ENCODE measurements at places on chromosomes 3 and 15. TPM values are rescaled to one million over a fixed set of nuclear protein-coding genes. Genes with fewer than 3 reads are reported as not detected.

The PPP1R2 gene
- total RNA-seq: 43.4 TPM

DNA sequence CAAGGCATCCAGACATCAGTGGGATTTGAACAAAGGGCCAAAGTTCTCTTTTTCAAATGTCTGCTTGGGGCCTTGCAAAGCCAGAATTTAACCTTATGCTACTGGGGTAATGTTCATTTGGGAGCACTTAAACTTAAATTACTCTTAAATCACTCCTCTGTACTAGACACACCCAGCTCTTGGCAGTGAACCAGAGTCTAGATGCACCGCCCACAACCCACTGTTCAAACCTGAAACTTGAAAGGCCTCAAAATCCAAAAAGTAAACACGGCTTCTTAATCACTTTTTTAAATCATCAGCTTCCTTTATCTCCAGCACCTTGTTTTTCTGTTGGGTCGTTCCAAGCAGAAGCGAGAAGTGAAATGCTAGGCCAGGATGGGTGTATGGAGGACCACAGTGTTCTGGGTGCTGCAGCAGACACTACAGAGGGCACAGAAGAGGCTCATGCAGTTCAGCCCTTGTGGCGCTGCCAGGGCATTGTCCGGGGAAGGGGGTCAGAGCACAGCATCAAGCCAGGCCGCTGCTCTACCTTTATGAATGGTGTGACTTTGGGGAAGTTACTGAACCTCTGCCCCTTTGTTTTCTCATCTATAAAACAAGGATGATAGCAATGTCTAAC is 28.8 kb downstream of the MECOM start:
- no peak for DNase-seq

The ADAMTS9 gene
- not detected for total RNA-seq

DNA sequence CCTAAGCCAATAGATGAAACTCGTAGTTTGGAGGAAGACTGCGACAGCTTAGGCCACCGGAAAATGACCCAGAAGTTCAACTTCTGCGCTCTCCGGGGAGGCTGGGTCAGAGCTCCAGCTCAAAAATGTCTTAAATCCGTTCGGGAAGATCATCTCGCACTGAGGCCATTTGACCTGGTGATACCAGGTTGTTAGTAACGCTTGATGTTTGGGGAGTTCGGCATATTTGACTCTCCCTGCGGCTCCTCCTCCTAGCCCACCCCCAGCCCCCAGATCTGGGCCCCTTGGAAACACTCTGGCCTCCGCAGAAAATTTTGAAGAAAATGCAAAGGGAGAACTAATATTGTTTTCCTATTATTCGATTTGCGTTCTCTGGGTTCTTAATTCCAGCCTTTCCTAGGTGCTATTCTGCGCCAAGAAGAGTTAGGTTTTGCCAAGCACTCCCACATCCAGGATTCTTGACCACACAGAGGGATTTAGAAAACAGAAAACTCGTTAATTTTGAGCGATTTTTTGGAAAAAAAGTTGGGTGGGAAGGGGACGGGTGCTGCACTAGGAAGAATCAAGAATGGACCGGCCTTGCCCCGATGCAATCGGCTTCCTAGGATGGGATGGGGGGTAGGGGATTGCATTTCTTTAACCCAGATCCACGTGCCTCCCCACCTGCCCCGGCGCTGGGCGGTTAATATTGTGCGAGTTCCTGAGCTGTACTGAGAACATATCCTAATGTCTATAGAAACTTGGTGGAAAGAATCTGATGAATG is 50.0 kb downstream of the ZIC4 start:
- no peak for DNase-seq

DNA sequence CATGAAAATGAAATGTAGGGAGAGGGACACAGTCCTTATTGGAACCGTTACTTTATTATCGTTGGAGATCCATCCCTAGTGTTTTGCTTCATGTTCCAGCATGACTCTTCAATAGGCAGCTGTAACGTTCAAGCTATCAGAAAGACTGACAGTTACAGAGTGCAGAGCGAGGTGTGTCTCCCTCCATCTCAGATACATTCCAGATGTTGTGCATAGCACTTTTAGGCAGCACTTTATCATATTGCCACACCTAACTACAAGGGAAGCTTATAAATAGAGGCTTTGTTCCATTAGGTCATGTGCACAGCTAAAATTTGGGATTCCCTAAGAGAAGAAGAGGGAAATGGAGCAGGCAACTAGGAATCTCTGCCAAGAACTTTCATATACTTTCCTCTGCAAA is 1009.6 kb downstream of the ROBO2 start:
- no peak for DNase-seq

The MGLL gene
- total RNA-seq: 29.0 TPM

DNA sequence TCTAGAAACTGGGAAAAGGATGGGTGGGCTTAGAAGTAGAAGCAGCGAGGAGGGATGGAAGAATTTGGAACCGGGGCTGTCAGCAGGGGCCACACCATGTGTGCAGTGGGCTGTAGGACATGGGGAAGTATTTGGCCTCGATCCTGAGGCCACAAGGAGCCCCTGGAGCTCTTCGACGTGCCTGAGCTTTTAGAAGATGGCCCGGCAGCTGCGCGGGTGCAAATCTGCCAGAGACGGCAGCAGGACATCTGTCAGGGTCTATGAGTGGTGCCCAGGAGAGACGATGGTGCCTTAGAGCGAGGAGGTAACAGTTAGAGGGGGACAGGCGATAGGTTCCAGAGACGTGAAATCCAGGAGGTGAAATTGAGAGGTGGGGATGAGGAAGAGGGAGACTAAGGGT is 321.1 kb downstream of the UACA start:
- no peak for DNase-seq

The ZFAND6 gene
- 254 TPM for total RNA-seq

DNA sequence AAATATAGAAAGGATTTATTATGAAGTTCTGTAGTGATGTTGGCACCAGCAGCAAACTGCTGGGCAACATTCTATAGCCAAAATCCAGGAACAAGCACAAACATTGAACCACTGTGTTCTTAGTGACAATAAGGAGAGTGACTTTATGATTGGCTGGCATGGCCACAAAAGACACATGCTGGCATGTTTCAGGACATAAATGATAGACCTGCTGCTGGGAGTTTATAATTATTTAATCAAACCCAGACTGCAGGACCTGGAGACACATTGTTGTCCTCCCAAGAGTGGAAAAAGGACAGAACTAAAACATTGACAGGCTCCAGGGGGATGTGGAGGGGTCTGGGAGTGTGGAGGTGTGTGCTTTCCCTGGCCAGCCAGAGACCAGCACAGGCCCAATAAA is 255.3 kb upstream of the LRTM1 start:
- no peak for DNase-seq

DNA sequence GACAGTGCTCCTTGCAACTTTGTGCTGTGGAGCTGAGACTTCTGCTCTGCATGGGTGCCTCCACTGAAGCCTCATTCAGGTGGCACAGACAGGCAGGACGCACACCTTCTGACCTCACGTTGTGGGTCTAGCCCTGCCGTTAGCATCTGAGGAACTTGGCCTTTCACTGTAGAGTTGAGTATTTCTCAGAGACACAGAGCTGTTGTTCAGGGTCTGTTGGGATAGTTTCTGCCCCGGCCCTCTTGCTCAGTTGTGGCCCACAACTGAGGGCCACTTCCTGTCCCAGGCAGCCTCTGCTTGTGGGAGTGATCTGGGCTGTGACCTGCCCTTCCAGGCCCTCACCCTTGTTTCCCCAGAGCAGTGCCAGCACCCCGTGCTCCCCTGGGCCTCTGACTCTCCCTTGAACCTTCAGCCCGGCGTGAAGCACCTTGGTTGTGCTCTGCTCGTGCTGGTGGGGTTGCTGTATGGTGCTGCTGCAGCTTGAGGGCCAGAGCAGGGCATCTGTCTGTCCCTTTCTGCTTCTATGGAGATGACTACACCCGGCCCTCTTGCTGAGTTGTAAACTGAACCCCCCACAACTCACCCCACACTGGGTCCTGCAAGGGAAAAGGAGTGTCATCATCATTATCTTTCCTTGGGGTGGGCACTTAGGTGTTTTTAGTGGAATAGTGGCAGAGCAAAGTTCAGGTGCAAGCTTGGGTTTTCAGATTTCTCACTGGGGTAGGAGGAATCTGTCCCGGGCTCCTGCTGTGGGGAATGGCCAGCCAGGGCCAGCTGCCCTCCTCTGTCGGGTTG is 11.7 kb downstream of the BAHD1 start:
- DNase-seq: no peak

The SNURF gene
- total RNA-seq: not detected

GRCh38 chr15:39269352-39269751 is 311.5 kb upstream of the THBS1 start:
- no peak for DNase-seq

The PDZRN3 gene
- 19.2 TPM for total RNA-seq

DNA sequence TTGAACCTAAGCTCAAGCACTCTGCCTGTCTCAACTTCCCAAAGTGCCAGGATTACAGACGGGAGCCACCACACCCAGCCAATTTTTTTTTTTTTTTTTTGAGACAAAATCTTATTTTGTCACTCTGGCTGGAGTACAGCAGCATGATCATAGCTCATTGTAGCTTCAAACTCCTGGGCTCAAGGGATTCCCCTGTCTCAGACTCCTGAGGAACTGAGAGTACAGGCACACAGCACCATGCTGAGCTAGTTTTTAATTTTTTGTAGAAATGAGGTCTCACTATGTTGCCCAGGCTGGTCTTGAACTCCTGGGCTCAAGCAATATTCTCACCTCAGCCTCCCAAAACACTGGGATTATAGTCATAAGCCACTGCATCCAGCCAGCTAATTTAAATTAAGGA is 36.8 kb upstream of the SUCLG2 start:
- no peak for DNase-seq

DNA sequence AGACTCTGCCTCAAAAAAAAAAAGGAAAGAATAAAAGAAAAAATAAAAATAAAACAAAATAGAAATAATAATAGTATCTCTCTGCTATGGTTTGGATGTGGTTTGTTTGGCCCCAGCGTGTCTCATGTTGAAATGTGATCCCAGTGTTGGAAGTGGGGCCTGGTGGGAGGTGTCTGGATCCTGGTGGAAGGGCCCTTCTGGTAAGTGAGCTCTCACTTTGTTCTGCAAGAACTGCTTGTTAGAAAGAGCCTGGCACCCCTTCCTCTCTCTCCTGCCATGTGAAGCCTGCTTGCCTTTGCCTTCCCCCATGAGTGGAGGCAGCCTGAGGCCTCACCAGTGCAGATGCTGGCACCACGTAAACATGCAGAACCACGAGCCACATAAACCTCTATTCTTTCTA is 26.3 kb downstream of the TMEM44 start:
- no peak for DNase-seq

- DNase-seq: peak; percentile 53
These were observed 68.1 kb downstream of the SLC6A1 start for GRCh38 chr3:11060500-11061251.

DNA sequence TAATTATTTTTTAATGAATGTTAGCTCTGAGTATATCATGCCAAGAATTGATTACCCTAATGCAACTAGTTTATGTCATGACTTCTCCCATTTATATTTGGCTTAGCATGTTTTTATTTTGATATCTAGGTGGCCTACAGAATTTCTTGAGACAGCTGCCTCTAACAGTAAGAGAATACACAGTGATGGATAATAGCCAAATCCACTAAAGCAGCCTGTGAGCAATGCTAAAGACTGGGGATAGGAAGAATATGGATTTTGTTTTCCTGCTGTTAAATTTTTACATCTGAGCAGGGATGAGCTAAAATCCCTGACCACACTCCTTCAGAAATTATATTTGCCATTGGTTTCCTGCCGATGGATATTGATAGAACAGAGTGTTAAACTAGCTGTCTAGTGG is 149.3 kb upstream of the TGFBR2 start:
- DNase-seq: no peak

The CYP8B1 gene
- not detected for total RNA-seq

DNA sequence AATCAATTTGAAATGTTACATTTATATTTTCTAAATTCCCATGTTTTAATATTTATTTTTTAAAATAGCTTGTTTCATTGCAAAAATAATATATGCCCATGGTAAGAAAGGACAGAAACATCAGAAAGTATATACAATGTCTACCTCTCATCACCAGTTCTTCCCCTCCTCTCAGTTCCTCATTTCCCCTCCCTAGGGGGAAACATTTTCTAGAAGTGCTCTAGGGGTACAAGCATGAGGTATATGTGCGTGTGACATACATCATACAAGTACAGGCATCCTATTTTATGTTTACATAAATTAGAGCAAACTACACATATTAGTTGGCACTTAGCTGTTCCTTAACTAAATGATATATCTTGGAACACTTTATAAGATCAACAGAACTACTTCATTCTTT is 189.3 kb upstream of the VEPH1 start:
- no peak for DNase-seq

DNA sequence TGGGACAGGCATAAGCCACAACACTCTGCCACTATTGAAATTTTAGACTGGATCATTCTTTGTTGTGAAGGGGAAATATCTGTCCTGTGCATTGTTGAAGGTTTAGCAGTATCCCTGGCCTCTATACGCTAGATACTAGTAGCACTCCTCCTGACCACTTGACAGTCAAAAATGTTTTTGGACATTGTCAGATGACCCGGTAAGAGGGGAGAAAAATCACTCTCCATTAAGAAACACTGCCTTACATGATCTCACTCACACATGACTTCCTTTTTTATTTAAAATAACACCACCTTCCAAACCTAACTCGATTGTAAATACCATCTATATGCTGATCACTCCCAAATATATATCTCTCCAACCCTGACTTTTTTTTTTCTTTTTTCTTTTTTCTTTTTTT is 15.3 kb upstream of the HLTF start:
- DNase-seq: no peak

GRCh38 chr3:177102553-177102952 is 94.7 kb downstream of the TBL1XR1 start:
- DNase-seq: no peak

The MED12L gene
- not detected for total RNA-seq

GRCh38 chr3:128554100-128554464 is 61.1 kb upstream of the GATA2 start:
- DNase-seq: peak; percentile 58

- DNase-seq: peak; percentile 73
These were observed 17.7 kb downstream of the EEFSEC start for GRCh38 chr3:128170866-128171516.

- DNase-seq: no peak
These were observed 146.6 kb downstream of the TBL1XR1 start for GRCh38 chr3:177050501-177051237.

DNA sequence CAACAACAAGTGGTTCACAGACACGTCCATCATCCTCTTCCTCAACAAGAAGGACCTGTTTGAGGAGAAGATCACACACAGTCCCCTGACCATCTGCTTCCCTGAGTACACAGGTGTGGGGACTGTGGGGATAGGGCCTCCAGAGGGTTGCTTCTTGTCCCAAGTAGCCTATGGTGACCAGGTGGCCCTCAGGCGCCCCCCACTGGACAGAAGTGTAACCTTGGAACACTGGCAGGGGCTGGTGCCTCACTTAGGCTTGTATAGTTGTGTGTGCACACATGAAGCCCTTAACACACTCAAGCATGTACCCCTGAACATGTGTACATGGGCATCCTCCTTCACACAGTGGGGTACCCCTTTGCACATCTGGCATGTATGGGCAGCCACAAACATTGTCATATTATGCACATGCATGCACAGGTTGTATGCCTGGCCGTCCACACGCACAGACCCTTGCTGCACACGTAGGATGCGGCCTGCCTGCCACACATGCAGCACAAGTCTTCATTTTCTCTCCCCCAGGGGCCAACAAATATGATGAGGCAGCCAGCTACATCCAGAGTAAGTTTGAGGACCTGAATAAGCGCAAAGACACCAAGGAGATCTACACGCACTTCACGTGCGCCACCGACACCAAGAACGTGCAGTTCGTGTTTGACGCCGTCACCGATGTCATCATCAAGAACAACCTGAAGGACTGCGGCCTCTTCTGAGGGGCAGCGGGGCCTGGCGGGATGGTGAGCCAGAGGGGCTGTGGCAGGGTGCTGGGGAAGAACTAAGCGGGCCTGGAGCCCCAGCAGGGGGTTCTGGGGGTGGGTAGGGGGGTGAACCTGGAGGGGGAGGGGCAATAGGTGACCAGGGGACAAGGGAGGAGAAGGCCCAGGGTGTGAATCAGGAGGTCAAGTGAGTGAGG is 11.7 kb upstream of the SEMA3B start:
- no peak for DNase-seq
